ENCODE measurements at places on chromosomes 11 and 22.

GRCh38 chr22:36506637-36507517, at the start of gene FOXRED2:
Gene FOXRED2, minus strand, starts transcription at chr22:36507040. Its CDS starts 618 bp downstream, at chr22:36506422.
- peak; percentile 85 for DNase-seq

DNA sequence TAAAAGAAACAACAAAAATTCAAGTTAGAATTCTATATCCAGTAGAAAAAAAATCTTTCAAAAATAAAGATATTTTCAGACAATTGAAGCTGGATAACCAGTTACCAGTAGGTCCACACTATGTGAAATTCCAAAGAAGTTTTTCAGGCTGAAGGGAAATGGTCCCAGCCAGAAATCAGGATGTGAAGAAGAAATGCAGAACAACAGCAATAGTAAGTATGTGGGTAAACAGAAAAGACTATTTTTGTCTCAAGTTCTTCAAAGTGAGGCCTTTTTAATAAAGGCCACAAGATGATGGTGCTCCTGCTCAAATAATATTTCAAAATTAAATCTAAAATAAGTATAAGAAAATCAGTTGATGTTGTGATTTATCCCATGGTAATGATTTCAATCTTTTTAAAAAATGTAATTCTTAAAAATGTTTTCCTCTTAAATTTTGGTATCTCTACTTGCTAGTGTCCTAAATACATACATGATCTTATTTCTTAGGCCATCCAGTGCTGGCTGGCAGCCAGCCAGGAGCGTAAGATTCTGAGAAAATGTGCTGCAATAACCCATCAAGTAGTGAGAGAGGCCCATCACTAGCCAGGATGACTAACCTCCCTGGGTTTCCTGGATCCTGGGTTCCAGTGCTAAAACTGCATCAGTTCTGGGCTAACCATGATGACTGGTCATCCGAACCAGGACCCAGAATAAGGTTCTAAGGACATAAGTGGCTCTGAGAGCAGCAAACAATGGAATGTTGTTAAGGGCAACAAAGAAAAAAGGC, 15.6 kb upstream of the UCP3 start:
- DNase-seq: peak; percentile 96

- DNase-seq: no peak
These were observed 5.6 kb downstream of the PIM3 start for GRCh38 chr22:49966041-49966773.

DNA sequence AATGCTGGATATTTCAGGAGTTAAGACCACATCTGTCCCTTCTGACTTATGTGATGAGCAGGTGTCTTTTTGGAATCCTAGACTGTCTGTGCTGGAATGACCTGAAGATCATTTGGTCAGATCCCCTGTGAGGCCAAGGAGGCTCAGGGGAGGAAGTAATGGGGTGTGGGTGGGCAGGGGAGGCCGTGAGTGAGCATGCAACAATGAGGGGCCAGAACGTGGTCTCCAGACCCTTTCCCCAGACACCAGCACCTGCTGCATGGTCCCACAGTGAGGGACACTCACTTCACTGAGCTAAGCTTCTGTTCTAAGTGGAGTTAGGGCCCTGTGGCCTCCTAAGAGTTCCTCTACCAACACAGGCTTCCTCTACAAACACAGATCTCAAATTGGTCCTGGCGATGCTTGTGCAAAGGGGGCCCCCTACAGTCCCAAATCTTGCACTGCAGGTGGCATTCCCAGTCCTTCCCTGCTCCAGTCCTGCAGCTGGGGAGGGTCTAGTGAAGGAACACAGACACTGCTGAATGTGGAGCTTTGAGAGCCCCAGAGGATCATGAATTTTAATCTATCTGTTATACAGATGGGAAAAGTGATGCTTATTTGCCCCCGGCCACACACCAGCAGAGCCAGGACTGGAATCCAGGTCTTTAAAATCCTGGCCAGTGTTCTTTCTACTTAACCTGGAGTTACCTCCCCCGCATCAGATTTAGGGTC, 7.4 kb downstream of the USP2 start:
- DNase-seq: peak; percentile 84

- DNase-seq: no peak
These were observed 2.5 kb downstream of the USP18 start for GRCh38 chr22:18152519-18152918.
